ENCODE measurements at places on chromosomes 4 and X. TPM values are rescaled to one million over a fixed set of nuclear protein-coding genes. Genes with fewer than 3 reads are reported as not detected.

The LINC00632 gene
- 1.3 TPM for total RNA-seq

The GPRASP3 gene
- total RNA-seq: 4.0 TPM

The NCAPG gene
- total RNA-seq: 22.6 TPM

The NHS gene
- 2.4 TPM for total RNA-seq

All from A549 treated with GW870086 at 1 μM for 4 hours (cell line).